ENCODE measurements at places on chromosomes 3 and 15.

GRCh38 chr3:45861043-45861719 lies 19.3 kb upstream of the LZTFL1 start:
- DNase-seq = no peak

GRCh38 chr3:171640520-171641412 lies 169.5 kb downstream of the PLD1 start:
- DNase-seq = no peak

DNA sequence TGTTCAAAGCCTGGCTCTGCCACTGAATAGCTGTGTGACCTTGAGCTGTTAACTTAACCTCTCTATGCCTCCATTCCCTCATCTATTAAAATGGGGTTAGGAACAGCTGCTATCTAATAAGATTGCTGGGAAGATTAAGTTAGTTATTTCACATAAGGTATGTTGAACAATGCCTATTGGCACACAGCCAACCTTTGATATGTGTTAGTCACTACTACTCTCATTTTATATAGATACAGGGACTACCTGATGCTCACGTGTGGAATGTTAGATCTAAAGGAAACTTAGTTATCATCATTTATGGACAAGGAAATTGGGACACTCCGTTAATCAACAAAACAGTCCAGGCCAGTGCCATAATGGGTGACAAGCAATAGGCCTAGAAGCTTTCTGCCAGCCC lies 332.4 kb upstream of the PPP2R3A start:
- DNase-seq = no peak

DNA sequence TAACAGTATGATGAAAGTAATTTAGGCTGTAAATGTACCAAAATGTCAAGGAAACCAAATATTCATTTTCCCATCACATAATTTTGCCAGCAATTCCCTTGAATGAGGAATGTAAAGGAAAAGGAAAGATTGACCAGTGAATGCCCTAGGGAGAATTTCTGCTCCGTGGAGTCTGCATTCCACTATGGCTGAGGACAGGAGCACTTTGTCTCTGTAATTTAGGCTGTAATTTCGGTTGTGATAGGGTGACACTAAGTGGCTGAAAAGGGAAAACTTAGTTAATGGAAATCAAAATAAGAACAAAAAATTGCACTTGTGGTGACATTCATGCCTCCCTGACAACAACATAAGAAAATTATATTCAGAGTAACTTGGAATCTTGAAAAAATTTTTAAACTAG lies 8.3 kb upstream of the TMEM207 start:
- DNase-seq = no peak

DNA sequence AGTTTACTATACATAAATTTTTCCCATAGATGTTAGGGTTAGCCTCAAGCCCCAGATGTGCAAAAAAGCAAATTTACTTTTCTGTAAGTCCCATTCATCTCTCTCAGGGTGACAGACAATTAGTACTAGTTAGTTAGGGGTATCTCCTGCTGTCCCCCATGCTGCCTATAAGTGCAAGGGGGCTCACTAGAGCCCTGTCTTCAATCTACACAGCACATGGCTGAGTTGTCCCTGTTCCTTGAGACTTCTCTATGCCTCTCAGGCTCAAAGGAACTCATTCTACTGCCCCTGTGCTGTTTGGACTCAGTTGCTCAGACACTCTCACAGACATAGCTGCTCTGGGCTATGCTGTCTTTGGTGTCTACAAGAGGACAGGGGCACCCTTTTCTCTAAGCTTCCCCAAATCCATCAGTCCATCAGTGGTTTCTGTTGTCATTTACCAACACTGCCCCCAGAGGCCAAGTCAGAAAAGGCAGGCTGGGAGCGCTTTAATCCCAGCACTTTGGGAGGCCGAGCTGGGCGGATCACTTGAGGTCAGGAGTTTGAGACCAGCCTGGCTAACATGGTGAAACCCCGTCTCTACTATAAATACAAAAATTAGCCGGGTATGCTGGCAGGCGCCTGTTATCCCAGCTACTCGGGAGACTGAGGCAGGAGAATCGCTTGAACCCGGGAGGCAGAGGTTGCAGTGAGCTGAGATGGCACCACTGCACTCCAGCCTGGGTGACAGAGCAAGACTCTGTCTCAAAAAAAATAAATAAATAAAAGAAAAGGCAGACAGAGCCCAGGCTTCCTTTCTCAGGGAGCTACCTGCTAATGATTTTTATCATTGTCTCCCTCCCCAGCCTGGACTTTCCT lies 31.4 kb upstream of the PRTG start:
- no peak for DNase-seq

DNA sequence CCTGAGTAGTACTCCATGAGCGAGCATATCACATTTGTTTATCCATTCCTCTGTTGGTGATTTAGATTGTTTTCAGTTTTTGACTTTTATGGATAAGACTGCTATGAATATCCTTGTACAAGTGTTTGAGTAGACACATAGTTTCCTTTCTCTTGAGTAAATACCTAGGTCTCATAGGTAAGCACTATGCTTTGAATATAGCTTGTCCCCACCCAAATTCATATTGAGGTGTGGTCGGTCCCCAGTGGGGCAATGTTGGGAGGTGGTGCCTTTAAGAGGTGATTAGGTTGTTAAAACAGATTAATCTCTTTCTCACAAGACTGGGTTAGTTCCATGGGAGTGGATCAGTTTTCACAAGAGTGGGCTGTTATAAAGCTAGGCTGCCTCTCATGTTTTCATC lies 42.8 kb downstream of the CDCP1 start:
- DNase-seq = no peak

- no peak for DNase-seq
These were observed 13.1 kb upstream of the SEC13 start for GRCh38 chr3:10334042-10334441.

DNA sequence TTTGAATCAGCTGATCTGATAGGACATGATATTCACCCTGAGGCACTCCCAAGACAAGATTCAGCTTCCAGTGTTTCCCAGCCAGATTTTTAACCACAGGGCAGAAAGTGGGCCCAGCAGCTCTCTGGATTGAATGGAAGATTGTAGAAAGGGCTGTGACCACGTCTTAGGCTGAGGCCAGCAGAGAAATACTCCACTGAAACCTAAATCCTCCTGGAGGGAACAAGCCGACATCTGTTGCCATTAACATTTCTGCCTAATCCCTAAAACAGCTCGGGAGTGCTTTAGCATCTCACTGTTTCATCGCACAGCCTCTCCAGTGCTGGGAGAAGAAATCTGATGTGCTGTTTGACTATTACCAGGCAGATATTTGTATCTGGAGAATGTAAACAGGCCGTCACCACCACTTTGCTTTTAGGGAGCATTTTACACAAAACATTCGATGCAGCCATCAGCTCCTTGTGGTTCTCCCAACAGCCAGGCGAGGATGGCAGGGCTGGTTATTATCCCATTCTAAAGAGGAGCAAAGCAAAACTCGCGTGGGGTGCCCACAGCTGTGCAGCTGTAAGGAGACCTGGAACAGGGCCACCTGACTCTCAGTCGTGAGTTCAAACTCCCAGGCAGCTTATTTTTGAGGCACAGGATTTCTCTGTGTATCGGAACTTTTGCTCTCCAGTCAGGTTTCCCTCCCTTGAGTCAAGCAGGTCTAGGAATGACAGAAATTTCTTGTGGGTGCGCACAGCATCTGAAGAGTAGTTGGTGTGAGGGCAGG lies 117.4 kb downstream of the LIPC start:
- DNase-seq = no peak

GRCh38 chr15:59516655-59517461 lies 78.9 kb downstream of the FAM81A start:
- no peak for DNase-seq

DNA sequence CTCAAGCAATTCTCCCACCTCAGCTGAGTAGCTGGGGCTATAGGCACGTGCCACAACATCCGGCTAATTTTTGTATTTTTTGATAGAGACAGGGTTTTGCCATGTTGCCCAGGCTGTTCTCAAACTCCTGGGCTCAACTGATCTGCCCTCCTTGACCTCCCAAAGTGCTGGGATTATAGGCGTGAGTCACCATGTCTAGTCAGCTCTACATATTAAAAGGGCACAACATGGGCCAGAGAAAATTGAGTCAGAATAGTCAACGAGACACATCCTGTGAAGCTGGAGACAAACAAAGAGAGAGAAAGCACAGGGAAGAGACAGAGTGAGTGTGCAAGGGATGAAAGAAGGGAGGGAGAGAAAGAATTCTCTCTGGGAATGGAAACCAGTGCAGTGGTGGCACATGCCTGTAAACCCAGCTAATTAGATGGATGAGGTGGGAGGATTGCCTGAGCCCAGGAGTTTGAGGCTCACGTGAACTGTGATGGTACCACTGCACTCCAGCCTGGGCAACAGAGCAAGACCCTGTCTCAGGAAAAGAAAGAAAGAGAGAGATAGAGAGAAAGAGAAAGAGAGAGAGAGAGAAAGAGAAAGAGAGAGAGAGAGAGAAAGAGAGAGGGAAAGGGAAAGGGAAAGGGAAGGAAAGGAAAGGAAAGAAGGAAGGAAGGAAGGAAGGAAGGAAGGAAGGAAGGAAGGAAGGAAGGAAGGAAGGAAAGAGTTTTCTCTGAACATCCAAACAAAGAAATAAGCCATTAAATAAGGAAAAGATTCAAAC lies 107.2 kb upstream of the SLC25A36 start:
- DNase-seq = no peak

- no peak for DNase-seq
These were observed 80.1 kb upstream of the PLSCR5 start for GRCh38 chr3:146685050-146685814.

DNA sequence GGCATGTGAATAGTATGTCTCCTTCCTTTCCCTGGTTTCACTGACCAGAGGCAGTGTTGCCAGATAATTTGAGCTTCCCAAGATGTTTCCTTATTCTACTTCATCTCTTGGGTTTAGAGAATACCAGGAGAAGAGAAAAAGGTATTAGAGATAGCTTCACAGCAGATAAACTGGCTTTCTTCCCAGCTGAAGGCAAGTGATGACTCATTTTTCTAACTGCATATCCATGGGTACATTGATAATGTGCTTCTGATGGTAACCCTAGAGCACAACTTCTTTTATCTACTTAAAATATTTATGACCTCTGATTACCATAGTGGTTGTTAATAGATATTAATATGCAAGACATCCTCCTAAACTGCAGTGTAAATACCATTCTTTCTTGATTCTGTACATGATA lies 34.6 kb upstream of the CMTM8 start:
- no peak for DNase-seq

DNA sequence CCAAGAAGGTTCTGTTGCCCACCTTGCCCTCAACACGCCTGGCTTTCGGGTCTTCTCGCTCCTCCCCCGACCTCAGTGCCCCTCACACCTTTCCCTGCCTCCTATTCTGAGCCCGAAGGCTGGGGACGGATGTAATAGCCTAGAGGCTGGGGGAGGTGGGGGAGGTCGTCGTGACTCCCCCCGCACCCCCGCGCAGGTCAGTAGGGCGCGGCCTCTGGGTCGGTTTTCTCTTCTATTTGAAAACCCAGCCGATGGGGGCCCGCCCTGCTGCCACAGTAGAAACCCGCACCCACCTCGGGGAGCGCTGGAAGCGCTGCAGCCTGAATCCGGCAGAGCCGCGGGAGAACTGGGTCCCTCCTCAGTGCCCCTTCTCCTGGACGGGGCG lies 1.0 kb upstream of the RBPMS2 start:
- DNase-seq = no peak

DNA sequence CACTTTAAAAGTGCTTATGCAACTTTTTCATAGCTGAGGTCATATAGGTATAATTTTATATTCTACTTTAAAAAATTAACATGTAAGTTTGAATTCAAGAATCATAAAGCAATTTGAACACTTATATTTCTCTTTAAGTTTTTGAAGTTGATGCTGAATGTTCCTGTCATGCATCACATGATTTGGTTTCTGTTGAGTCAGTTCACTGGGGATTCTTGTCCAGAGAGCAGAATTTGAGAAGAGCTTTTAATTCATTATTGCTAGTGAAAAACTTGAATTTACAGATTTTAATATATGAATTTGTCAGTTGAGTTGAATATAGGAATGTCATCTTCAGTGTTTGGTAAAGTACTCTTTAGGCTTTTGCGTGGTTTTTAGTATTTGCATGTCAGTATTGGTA lies 7.9 kb downstream of the SLC25A26 start:
- DNase-seq = no peak

DNA sequence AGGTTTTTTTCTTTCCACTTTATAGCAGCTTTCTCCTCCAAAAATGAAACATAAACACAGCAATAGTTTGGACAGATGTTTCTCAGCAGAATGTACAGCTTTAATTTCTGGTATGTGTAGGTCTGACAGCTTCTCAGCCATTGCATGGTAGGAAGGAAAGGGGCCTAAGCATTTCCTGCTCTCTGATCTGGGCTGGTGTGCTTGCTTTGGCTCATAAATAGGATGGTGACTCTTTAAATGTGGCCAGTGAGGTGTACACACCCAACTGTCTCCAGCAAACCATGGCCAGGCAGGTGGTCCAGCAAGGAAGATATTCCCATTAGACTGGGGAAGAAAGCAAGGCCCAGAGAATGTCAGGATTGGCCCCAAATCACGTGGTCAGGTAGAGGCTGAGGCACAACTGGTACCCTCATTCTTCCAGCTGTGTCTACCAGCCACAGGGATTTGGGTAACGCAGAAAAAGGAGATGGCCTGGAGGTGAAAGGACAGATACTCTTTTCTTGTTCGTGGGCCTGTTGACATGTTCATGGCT lies 52.1 kb downstream of the ITGA11 start:
- DNase-seq = no peak

- DNase-seq = no peak
These were observed 157.9 kb upstream of the SLC2A2 start for GRCh38 chr3:171184372-171184771.

GRCh38 chr3:141106842-141107241 lies 55.7 kb downstream of the SPSB4 start:
- DNase-seq = no peak

DNA sequence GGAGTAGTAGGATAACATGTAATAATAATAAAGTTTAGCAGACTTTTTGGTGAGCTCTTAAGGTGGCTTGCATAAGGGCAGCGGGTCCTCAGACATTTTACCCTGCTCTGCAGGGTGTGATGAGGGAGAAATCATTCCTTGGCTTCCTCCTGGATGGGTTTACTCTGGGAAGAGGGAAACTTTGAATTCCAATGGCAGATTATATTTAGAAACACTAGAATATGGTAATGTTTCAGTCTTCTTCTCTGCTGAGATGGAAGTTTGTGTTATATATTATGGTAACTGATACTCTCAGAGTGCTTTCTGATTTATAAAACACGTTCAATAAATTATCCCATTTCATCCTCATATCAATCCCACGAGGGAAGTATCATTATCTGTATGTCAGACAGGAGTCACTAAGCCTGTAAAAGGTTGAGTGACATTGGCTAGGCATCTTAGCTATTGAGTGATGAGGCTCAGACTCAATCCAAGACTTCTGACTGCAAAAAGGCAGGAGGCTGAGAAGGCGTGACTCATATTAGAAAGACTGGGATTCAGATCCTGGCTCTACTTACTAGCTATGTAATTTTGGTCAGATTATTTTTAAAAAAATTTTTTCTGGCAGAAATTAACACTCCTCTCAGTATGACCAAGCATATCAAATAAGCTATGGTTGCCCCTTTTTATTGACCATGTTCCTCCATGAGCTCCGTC lies 19.3 kb downstream of the PDIA5 start:
- DNase-seq = no peak

DNA sequence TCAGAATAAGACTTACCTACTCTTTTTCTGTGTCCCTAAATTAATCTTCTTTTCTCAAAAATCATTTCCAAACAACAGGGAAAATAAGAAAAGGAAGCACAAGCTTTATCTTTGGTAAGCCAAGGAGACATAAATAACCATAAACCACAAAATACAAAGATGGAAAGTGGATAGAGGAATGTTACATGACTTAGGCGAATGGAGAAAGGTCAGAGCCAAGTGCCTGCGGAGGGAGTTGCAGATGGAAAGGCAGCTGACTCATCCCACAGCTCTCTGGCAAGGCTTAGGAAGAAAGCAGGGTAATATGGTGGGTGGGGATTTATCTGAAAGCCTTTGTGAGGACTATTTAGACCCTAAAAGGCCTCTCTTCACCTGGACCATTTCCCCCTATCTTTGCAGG lies 72.8 kb downstream of the GALK2 start:
- DNase-seq = no peak
